MCF 10A (cell line): ENCODE measurements at places on chromosomes 13 and 19. TPM values are rescaled to one million over a fixed set of nuclear protein-coding genes. Genes with fewer than 3 reads are reported as not detected.

DNA sequence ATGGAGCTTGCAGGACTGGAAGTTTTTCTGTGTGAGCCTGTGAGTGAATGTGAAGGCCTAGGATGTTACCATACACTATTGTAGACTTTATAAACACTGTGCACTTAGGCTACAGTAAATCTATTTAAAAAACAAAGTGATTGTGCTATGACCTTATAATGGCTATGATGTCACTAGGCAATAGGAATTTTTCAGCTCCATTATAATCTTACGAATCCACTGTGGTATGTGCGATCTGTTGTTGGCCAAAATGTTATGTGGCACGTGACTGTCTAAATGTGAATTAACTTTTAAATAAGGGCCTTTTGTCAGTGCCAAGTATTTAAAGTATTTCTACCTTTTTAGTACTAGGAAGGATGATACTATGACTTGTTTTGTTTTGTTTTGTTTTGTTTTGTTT lies 54.9 kb downstream of the DPY19L3 start:
- DNase-seq = no peak

- peak; percentile 96 for DNase-seq
Observed at GRCh38 chr19:45404557-45405434, at the start of gene PPP1R13L. Gene PPP1R13L (minus strand): TSS chr19:45405069. CDS start chr19:45398318, 6,751 bp downstream.

- DNase-seq = no peak
Observed at GRCh38 chr19:58562122-58563033, 4.0 kb upstream of the UBE2M start.

DNA sequence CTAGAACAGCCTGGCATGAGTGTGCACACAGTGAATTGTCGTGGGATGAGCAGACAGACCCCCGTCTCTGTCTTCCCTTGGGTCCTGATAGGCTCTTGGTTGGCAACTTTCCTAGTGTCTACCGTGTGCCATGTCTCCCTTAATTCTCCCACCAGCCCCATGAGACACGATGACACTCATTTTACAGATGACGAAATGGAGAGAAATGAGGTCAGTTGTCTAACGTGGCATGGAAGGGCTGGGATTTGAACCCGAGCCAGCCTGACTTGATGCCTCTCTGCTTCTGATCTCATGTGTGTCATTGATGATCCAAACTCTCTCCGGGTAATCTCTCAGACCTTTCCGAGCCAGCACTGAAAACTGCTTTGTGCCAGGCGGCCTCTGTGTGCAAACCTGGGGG lies 8.4 kb upstream of the KLK14 start:
- no peak for DNase-seq

Gene CEACAM3
- not detected in 2 replicates for total RNA-seq

DNA sequence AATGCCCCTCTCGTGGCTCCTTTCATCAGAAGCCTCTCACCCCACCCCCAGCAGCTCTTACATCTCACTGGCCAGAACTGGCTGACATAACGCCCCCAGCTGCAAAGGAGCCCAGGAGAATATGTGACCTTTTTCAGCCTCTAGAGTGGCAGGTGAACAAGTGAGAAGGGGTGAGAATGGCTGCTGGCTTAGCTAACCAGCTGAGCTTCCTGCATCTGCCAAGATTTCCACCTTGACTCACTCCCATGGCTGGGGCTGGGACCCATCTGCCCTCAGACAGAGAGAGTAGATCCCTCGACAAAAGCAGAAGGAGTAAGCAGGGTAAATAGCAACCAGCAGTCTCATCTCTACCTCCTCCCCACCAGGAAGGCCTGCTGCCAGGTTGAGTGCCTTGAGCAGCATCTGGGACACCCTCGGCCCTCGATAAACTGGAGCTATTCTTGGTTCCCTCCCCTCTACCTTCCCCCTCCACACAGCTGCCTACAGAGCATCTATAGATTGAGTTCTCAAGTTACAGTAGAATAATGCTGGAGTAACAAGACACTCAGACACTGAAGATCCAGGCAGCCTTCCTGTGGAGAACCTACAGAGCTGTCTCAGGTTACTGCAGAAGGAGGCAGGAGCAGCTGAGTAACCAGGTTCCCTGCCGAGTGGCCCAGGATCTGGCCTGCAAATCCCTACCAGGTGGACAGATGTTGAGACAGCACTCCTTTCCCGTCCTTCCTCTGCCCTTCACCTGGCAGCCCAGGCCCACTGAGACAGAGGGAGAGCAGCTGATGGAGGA lies 15.5 kb downstream of the KASH5 start:
- peak; percentile 60 for DNase-seq

GRCh38 chr13:27014406-27015359 lies 156.9 kb downstream of the USP12 start:
- no peak for DNase-seq

Gene PTH2
- not detected in 2 replicates for total RNA-seq

GRCh38 chr13:41458761-41459431 lies 1.5 kb downstream of the RGCC start:
- peak; percentile 56 for DNase-seq

DNA sequence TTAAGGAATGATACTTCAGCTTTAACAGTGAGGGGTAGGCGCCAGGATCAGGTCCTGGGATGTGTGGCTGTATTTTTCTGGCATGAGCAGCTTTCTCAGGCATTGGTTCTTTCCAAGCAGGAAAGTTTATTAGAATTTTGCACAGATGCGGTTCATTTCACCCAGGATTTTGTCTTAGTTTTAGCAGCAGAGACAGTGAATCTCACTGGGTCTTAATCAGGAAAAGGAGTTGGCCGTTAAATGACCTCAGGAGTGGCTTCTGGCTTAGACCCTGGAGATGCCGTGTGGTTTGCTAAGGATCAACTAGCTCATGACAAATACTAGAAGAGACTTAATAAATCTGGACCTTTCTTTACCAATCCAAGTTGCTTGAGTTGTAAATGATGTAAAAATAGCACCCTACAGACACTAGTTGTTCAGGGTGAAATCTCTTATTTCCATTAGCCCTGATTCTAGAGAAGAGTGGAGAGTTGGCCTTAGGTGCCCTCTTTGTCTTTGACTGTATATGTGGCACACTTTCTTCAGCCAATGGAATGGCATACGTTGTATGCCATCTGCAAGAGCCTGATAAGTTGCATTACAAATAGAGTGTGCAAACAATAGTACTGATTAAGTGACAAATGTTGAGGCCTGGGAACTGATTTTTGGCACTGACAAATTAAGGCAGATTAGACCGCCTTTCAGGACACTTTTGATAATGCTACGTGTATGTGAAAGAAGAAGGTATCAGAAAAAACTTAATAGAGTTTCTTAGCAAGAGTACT lies 34.0 kb downstream of the LRCH1 start:
- DNase-seq = no peak

GRCh38 chr13:95615539-95615938 lies 29.0 kb downstream of the DZIP1 start:
- no peak for DNase-seq

Gene CEACAM20
- not detected in 2 replicates for total RNA-seq

DNA sequence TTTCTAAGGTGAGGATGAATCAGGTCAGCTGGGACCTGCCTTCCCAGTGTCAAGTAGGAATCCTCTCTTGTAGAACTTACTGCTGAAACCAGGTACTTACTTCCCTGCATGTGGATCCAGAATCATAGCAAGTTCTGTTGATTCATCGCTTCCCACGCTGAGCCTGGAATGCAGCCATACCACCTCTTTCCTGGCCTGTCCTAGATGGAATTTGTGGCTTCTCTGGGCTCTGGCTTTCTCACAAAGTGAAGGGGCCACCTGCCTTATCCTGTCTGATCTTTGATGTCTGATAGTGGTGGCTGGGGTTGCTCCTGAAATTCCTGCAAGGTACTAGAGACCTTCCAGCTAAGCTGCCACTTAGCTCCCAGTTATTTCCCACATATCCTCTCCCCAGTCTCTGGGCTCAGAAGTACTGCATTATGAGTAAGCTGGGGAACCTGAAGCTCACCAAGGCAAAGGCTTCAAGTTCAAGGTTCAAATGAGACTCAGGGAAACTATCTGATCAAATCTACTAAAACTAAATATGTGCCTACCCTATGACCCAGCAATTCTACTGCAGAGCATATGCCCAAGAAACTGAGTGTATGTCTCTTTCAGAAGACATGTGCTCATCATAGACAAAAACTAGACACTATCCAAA lies 103.5 kb downstream of the SUCLA2 start:
- peak; percentile 47 for DNase-seq

DNA sequence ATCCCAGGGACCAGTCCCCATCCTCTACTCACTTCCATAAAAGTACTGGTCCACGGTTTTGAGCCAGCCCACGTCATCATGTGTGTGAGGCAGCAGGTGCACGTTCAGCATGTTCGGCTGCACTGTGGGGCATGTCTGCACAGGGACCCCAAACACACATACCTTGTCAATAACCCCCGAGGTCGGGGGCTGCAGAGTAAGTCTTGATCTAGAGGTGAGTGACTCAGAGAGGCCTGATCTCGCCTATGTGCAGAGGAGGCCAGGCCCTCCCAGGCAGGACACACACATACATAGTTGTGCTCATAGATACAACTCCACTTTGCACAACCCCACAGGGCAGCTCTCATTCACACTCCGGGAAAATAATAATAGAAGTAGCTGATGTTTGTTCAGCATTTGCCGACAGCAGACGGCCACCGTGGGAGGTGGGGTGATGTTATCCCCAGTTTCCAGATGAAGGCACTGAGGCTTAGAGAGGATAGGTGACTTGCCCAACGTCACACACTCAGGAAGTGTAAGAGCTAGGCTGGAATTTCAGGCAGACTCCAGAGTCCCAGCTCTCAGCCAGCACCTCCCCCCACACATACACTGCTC lies 774 bp downstream of the MAN2B1 start:
- no peak for DNase-seq

Gene SIGLEC5
- total RNA-seq = not detected in 2 replicates

Gene NDUFA7
- 83.2 and 91.8 TPM in 2 replicates for total RNA-seq

Gene ZNF560
- not detected in 2 replicates for total RNA-seq

- no peak for DNase-seq
Observed at GRCh38 chr13:99296398-99296797, 10.8 kb downstream of the GPR183 start.

GRCh38 chr13:34372581-34372980 lies 554.6 kb downstream of the RFC3 start:
- DNase-seq = no peak
